Endothelial cell of umbilical vein (primary cell): ENCODE measurements at places on chromosomes 3 and 15. TPM values are rescaled to one million over a fixed set of nuclear protein-coding genes. Genes with fewer than 3 reads are reported as not detected.
A peak's percentile ranks its signal among the peaks of the same experiment; 100 is the strongest.

DNA sequence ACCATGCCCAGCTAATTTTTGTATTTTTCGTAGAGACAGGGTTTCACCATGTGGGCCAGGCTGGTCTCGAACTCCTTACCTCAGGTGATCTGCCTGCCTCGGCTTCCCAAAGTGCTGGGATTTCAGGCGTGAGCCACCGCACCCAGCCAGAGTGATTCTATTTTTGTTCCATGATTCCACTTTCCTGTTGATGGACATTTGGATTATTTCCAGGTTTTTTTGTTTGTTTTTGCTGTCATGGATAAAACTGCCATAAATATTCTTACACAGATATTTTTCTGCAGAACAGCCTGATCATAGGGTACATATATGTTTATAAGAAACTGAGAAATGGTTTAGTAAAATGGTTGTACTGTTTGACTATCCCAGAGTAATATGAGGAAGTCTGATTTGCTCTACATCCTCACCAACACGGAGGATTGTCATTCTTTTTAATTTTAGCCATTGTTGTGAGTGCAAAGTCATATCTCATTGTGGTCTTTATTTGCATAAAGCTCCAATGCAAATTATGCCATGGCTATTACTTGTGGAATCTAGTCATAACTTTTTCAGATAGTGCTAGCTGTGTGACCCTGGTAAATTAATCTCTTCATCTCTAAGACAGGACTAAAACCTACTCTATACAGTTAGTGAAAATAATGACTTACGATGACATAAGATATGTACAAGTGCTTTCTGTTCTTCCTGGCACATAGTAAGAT, 42.7 kb downstream of the MAP6D1 start:
- DNase-seq, result peak; percentile 64

DNA sequence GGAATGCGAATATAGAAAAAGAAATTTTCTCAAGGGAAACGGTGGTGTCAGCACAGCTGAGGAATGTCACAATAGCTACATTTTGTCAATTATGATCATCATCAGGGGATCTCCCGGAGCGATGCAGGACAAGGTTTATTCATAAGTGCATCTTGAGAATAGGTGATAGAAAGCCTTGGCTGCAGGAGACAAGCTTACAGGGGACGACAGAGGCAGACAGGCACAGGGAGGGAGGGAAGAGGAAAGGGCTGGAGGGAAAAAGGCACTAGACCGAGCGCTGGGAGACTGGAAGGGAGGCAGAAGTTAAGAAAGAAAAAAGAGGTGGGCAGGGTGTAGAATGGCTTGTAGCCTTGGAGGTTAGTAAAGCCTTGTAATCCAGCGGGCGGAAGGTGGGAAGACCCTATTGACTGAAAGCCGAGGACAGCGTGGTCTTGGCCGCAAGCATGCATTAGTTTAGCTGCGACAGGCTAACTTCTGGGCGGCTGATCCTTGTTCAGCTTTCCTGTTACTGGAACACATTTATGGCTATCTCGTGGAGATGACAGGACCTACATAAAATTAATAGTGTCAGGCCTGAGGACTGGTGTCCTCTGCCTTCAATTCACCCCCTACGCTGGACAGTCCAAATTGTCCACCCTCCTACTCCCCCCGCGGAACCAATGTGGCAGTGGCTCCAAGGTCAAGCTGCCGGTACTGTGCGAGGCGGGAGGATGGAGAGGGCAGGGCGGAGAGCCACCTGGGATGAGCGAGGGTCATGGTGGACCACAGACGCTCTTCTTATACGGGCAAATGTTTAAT, 1.4 kb upstream of the NECTIN3 start:
- DNase-seq, result no peak

The C3orf70 gene
- 0.06 and 0.08 TPM in 2 replicates for polyA plus RNA-seq

The PPM1L gene
- polyA plus RNA-seq, result 0.35 and 0.63 TPM in 2 replicates

- no peak for DNase-seq
Observed at GRCh38 chr3:176431991-176432390, 765.3 kb downstream of the TBL1XR1 start.
